ENCODE measurements at places on chromosomes 5 and 9.

DNA sequence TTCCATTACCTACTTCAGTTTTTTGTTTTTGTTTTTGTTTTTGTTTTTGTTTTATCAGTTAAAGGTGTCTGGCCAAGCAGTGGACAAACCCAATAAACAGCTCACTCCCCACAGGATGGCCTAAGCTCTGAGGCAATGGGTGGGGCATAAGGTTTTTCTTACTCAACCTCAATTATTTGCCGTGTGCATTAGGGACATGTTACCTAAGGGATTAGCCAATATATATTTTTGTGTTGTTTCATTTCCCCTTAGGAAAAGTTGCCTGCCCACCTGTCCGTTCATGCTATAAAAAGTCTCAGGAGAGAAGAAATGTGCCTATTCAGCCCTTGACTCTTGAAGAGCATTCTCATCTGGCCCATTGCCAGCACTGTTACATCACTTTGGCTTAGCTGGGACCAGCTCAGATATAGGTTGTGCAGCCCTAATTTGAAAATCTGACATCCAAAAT is 7.3 kb downstream of the SH3RF2 start:
- DNase-seq: no peak

DNA sequence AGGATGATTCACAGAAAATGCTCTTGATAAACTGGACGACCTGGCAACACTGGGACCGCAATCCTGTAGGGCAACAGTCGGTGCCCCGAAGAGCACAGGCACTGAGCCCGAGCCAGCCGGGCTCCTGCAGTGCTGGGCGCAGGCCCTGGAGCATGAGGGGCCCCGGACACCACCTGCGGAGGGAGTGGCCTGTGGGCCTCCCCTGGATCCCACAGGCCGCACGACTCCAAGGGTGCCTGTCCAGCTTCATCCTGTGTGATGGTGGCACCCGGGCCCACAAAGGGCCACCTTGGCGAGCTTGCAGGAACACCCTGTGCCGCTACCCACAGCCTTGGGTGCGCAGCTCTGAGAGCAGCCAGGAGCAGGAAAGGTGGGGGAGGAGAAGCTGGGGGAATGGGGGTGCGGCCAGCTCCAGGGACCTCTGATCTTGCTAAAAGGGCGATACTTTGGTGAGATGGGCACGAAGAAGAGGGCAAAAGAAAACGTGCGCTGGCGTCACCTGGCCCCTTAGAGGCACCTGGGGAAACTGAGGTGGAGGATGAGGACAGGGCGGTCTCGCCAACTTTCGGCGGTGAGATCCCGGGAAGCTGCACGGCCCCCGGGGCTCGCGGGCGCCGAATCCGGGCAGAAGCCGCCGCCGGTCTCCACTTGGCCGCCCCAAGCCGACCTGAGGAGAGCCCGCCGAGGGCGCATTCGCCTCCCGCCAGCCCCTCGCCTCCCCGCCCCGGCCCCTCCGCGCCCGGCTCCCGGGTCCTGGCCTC is 722 bp downstream of the TBC1D9B start:
- DNase-seq: no peak

GRCh38 chr9:127107171-127107928 is 15.1 kb downstream of the ANGPTL2 start:
- no peak for DNase-seq

GRCh38 chr5:126365446-126366198 is 57.6 kb upstream of the GRAMD2B start:
- DNase-seq: no peak

GRCh38 chr9:27572566-27572917 is 739 bp downstream of the C9orf72 start:
- peak; percentile 54 for DNase-seq

- no peak for DNase-seq
These were observed 184.4 kb upstream of the OR13F1 start for GRCh38 chr9:104319685-104320084.

DNA sequence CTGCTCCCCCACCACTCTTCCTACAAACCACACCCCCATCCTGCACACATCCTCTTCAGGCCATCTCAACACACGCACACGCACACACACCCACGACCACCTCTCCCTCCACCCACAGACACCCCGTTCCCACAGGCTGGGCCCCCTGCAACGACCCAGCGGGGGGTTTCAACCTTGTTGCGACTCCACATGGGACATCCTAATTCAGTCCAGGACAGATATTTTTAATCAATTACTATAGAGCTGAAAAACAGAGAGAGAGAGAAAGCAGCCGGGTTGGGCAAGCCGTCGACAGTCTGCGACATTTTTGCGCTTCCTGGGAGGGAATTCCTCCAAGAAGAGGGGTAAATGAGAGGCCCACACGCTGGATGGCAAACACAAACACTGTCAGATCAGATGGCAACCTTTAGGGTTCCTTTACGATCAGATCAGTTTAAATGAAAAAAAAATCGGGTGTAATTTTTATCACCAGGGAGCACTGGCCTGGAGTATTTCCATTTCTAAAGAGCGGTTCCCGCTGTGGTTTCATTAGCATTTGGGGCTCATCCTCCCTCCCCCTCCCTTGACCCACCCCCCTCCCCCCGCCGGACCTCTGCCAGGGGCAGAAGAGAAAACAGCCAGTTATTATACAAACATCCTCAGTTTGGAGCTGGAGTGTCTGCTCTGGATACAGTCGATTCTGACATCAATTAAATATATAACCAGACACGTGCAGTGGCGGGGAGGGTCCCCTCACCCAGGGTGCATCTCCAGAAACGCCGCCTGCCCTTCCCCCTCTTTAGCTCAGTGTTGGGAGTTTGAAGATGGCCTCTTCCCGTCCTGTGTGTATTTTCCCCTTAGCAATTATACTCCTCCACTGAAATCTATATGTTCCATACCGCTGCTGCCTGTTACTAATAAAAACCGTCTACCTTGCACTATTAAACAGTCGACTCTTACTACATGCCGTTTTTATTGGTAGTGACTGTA is 2.3 kb upstream of the IRX2 start:
- no peak for DNase-seq

DNA sequence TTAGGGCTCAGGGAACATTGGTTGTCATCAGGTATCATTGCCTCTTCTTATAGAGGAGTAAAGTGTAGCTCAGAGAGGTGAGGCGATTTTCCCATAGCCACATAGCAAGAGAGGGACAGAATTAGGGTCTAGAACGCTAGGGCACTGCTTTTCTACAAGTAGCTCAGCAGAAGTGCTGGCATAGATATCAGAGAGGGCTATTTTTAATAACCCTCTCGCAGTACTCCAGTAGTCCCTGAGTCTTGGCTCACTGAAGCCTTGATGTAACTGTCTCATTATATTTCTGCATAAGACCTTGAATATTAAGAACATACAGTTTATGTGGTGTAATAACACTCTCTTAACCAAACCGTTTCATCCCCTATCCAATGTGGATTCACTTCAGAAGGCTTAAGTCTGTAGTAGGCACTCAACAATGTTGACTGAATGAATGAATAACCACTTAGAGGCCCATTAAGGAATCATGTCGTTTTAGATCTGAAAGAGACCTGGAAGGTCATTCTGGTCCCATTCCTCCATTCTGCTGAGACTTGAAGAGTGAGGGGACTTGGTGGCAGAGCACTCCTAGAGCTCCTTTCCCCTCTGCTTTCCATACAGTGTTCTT is 4.7 kb upstream of the FRMPD1 start:
- DNase-seq: no peak

DNA sequence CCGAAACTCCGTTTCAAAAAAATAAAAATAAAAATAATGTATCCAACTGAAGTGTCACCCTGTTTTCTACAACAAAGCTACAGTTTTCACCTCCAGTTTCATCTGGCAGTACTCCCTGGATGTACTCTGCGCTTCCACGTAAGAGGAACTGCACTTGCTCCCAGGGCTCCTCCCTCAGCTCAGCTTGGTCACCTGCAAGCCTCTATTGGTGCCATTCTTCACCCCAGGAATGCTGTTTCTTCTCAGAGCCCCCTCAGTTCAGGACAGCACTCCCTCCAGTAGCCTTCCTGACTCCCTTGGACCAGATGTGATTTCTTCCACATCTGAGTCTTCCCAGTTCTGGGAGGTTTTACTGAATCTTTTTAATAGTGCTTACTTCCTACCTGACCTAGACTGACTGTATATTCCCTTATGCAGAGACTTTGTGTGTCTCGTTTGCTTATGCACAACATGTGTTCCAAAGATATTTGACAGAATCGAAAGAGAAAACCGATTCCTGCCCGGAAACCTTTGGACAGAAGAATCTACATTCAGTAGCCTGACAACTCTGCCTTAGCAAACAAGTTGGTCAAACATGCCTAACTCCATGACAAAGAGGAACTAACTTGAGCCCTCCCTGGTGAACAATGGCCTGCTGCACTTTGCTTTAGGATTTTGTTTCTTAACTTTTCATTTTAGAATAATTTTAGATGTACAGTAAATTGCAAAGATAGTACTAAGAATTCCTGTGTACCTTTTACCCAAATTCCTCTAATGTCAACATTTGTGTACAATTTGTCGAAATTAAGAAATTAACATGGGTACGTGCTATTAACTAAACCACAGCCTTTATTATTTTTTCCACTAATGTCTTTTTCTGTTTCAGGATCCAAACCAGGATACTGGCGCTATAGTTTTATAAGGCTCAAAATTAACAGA is 814 bp downstream of the CCDC125 start:
- no peak for DNase-seq

DNA sequence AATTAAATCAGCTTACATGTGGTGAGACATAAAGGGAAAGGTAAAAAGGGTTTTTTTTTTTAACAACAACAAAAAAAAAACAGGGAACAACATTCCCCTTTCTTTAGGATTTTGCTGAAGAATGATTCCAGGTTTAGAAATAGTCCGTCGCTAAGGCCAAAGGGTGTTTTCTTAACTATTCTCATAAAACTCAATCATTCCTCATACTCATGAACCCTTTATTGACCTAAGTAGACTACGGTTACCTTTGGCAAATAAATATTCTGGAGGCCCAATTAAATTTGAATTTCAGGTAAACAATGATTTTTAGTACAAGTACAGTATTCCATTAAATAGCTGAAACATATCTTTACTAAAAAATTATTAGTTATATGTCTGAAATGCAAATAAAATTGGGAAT is 55.6 kb upstream of the CCNG1 start:
- DNase-seq: no peak

- DNase-seq: no peak
These were observed 122.3 kb downstream of the GNAQ start for GRCh38 chr9:77909306-77909705.

- no peak for DNase-seq
These were observed 14.6 kb upstream of the PPP2CA start for GRCh38 chr5:134240421-134240962.

Data from activated gamma-delta T cell treated with Interleukin-2 at 50 U/mL for 16 hours (primary cell).